ENCODE measurements at places on chromosomes 5 and 9. TPM values are rescaled to one million over a fixed set of nuclear protein-coding genes. Genes with fewer than 3 reads are reported as not detected.

- DNase-seq, result no peak
These were observed 1.3 kb downstream of the SLC9A3 start for GRCh38 chr5:522899-523440.

- DNase-seq, result peak; percentile 25
These were observed 75.1 kb upstream of the RGMB start for GRCh38 chr5:98698359-98698758.

GRCh38 chr5:51347704-51348103 is 35.5 kb upstream of the ISL1 start:
- no peak for DNase-seq

- DNase-seq, result peak; percentile 25
These were observed 376.9 kb downstream of the DTWD2 start for GRCh38 chr5:118611332-118611945.

DNA sequence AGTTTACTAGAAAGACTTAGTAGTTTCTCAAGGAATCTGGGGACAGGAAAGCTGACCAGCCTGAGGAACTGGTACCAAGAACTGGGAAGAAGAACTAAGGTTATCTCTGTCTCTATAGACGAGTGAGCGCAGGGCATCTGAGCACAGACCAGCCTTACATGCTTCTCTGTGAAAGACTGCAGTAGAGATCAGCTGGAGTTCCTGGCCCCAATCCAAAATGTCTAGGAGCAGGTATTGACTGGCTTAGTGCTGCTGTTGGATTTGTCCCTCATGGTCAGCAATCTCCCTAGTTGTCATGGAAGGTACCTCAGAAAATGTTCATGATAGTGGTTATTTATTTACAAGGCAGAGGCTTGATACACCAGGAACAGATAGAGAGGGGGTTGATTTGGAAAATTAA is 13.3 kb downstream of the NUP214 start:
- no peak for DNase-seq

GRCh38 chr9:113381909-113382411 is 5.2 kb upstream of the HDHD3 start:
- peak; percentile 26 for DNase-seq

GRCh38 chr5:73437777-73438644 is 10.6 kb downstream of the FOXD1 start:
- DNase-seq, result no peak

DNA sequence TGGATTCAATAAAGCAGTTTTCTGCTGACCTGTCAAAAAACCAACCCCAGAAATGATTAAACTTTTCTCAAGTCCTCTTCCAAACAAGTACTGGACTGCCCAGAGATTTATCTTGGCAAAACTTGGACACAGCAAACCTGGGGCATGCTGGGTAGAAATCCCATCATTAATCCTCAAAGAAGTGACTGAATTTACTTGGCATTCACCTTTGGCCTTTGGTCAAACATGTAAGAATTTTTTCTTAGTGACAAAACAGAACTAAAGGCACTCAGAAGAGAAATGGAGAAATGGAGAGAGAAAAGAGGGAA is 248.6 kb upstream of the NREP start:
- DNase-seq, result no peak

Gene GPR150
- polyA plus RNA-seq, result 0.07 TPM

Gene CNTNAP3
- polyA plus RNA-seq, result 15.1 TPM

Gene PRR16
- 4.6 TPM for polyA plus RNA-seq

Gene PCDHGA7
- 0.31 TPM for polyA plus RNA-seq

Gene OTULINL
- 1.1 TPM for polyA plus RNA-seq

Gene CCDC152
- 1.0 TPM for polyA plus RNA-seq

Measured in mammary epithelial cell (primary cell).